ENCODE measurements at places on chromosomes 7 and 10.

DNA sequence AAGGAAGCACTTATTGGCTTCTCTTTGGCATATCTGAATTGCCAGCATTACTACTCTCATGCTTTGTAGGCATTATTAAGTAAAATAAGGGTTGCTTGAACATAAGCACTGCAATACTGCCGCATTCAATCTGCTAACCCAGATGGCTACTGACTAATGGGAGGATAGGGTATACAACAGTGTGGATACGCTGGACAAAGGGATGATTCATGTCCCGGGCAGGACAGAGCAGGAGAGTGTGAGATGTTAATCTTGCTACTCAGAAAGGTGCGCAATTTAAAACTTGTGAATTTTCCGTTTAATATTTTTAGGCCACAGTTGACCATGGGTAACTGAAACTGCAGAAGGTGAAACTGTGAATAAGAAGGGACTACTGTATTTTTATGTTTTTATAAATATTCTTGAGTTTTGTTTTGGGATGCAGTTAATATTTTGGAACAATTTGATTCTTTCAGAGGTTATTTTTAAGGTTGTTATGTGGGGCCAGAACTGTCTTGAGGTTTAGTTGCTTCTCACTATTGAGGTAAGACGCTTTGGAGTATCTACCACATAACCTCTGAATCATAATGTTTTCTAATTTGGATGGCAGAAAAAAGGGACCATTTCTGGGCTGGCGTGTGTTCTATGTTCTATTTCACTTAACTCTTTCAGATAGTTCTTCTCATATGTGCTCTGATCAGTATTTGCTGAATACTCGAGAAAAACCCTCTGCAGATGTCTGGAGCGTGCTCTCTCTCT, 75.7 kb upstream of the SYPL1 start:
- no peak for DNase-seq

DNA sequence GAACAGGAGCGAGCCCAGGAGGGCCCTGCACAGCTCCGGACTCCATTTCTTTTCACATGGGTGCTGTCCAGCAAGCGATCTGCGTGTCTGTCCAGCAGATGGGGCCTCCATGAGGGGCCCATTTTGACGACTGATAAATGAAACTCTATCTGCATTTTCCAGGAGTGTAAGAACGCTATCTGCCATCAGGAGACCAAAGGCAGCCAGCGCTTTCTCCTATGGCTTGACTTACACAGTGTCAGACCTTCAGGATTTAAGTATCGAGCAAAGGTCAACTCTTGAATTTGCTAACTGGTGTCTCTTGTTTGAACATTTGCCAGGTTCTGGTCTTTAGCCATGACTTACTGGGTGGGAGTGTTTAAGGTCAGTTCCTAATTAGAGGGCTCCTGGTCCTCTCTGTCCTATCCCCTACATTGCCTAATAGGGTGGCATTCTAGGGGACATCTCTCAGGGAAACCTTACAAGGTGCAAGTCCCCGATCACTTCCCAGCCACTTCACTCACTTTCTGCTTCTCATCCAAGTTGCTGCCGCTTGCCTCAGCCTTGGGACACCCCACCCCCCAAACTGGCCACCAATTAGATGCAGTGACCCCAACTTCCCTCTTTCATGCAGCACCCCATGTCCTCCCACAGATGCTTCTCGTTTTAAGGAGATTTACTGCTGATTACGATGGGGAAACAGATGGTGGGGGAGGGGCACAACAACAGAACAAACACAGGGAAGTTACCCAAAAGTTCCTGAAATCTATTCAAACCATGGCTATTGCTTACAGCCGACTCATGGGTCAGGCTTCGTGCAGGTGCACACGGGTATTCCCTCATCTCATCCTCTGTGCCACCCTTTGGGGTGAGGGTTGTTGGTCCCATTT, 20.0 kb downstream of the VSIR start:
- no peak for DNase-seq

GRCh38 chr7:14931511-14932215, 29.1 kb upstream of the DGKB start:
- DNase-seq = no peak

- DNase-seq = peak; percentile 41
Measured at GRCh38 chr10:111986079-111986478, 197.5 kb downstream of the GPAM start.

DNA sequence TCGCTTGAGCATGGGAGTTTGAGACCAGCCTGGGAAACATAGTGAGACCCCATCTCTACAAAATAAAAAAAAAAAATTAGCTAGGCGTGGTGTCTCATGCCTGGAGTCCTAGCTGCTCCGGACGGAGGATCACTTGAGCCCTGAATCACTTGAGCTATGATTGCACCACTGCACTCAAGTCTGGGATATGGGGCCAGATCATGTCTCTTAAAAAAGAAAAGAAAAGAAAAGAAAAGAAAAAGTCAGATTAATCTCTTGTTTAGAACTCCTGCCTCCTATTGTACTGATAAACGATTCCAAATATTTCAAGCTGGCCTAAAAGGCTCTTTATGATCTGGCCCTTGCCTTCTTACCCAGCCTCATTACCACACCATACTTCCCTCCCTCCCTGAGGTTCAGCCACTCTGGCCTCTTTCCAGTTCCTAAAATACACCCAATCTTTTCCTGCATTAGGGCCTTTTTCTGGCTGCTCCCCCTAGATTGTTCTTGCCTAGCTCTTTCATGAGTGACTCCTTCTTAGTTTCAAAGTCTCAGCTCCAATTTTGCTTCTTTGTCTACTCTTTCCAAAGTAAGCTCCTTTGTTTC, 41.7 kb downstream of the VCL start:
- peak; percentile 68 for DNase-seq

GRCh38 chr10:86020134-86020533, 346.5 kb downstream of the GRID1 start:
- DNase-seq = no peak

DNA sequence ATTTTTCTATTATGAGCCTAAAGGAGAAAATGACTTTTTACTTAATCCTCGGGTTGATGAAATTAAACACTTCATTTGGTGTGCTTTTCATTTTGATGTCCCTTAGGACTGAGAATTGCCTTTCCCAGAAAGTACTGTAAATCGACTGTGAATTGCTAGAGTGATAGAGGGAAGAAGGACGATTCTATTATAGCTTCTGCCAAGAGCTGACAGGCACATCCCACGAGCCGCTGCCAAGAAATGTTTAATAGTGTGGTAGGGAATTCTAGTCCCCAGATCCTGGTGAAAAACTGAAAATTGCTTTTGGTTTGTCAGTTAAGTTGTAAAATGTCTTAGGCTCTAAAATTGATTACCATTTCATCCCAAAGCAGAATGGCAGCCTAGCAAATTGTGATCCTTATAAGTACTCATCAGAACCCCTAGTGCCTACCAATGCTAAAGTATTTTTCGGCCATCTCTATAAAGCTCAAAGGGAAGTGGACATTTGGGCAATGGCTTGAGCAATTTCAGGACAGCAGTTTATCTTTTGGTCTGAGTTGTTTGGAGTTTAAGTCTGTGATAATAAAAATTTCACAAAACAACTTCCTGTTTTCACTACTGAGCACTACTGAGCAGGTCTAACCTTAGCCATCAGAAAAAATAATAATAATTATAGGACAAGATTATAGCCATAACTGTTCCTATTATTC, 44.6 kb upstream of the HYCC1 start:
- peak; percentile 53 for DNase-seq

DNA sequence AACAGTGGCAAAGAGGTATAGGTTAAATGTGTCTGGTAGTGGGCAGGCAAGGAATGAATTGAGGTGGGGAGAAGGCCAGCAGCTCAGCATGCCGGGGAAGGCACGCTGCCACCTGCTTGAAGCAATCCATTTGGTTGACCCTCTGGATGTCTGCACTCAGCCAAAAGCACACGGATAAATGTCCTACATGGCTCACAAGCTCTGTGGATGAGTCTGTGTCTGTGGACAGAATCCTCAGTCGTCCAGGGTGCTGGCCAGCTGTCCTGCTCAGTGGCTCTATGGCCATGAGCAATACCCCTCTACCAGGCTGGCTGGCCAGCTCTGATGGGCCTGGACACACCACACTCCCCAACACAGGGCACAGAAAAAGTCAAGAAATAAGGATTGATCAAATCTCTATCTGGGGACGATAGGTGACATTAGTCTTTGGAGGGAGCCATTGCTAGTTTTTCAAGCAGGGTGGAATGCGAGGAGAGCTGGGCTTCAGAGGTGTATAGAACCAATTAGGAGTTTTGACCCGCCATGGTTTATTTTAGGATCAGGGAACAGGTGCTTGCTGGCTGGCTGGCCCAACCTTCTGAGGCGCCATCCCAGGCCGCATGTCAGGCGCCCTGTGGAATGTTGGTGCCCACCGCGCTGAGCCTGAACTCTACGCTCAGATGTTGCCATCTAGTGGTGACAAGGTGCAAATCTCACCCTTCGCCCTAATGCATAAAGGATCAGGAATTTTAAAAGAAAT, 493.4 kb downstream of the TNS3 start:
- peak; percentile 88 for DNase-seq

DNA sequence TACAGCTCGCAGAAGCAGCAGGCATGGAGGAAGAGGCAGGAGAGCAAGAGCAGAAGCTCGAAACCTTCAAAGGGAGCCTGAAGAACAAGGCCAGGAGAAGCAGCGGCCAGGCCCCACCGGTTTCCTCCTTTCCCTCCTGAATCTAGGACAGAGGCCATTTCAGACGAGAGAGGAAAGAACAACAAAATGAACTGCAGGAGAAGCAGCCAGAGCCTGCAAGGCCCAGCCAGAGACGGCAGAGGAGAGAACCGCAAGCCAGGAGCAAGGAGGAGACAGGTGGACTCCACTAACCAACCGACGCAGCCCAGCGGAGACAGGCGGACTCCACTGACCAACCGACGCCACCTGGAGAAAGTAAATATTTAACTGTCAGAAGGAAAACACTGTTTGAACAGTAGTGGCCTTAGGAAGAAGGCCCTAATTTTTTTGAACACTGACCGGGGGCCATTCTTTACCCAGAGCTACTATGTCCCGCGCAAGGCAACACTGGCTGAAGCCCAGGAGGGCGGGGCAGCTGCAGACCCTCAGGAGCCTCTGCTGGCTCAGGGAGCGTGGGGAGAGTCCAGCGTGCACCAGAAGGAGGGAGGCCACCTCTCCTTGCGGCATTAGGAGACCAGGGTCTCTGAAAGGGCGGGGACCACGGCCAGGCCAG, 559.2 kb downstream of the PTPRN2 start:
- DNase-seq = no peak

DNA sequence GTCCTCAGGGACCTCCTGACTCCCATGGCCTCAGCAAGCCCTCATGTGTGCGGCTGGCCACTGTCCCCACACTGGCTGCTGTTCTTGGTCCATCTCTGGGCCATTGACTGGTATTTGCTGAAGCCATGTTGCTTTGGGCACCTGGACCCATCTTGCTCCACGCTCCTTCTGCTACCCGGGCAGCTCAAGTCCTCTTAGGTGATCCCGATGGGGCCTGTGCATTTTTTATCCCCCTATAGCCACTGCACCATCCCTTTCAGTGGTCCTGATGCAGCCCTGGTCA, 16.7 kb downstream of the RAMP3 start:
- no peak for DNase-seq

- no peak for DNase-seq
Measured at GRCh38 chr7:97215556-97215955, 98.1 kb downstream of the SDHAF3 start.

DNA sequence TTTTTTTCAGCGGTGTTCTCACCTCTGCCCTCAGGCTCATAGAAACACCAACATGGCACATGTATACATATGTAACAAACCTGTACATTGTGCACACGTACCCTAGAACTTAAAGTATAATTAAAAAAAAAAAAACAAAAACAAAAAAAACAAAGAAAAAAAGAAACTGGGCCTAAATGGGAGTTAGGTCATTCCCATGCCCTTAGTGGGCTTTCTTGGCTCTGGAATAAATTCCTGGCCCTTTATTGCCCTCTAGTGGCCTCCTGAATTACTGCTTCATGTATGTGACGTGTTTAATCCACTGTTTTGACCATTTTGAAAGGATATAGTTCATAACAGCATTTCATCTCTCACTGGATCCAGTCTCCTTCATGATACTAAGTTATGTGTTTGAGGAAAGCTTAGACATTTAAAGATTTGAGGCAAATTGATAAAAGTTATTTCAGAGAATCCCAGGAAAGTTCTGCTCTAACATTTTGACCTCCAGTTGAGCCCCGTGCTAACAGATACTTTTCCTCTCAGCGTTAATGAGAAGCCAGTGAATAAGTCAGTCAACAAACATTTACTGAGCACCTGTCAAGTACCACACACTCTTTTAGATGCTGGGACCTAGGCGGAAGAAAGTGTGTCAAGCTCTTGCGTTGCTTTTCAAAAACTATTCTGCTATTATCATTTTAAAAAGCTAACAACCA, 54.7 kb upstream of the SYPL1 start:
- peak; percentile 75 for DNase-seq

- peak; percentile 45 for DNase-seq
Measured at GRCh38 chr10:93357680-93358079, 124.5 kb downstream of the MYOF start.

- no peak for DNase-seq
Measured at GRCh38 chr7:96679886-96680285, 29.8 kb downstream of the SEM1 start.

DNA sequence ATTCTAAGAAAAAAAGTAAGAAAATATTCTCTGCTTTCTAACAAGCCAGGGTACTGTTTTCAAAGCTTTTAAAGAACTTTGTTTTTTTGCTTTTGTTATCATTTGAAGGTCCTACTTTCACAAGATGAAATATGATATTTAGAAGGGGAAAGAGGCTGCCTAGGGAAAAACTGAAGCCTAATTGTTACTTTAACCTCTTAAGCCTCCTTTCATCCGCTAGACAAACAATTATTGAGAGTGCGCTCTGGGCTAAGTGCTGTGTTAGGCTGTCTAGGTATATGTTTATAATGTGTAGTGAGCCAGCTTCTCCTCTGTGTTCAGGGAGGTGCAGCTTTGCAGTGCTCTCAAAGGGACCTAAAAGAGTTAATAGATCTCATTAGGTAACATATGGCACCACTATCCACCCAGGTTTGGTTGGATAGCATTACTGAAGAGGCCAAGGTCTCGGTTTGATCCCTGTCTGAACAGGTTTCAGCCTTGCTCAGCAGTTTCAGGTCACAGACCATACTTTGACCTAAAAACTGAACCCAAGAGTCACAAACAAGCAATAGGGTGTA, 17.9 kb downstream of the PDK4 start:
- no peak for DNase-seq

All from GM03348 (cell line).